ENCODE measurements at places on chromosomes 11 and 22.

GRCh38 chr11:45215098-45215865 lies 68.8 kb downstream of the PRDM11 start:
- DNase-seq = no peak

GRCh38 chr11:19995145-19995544 lies 165.1 kb downstream of the DBX1 start:
- DNase-seq = no peak

DNA sequence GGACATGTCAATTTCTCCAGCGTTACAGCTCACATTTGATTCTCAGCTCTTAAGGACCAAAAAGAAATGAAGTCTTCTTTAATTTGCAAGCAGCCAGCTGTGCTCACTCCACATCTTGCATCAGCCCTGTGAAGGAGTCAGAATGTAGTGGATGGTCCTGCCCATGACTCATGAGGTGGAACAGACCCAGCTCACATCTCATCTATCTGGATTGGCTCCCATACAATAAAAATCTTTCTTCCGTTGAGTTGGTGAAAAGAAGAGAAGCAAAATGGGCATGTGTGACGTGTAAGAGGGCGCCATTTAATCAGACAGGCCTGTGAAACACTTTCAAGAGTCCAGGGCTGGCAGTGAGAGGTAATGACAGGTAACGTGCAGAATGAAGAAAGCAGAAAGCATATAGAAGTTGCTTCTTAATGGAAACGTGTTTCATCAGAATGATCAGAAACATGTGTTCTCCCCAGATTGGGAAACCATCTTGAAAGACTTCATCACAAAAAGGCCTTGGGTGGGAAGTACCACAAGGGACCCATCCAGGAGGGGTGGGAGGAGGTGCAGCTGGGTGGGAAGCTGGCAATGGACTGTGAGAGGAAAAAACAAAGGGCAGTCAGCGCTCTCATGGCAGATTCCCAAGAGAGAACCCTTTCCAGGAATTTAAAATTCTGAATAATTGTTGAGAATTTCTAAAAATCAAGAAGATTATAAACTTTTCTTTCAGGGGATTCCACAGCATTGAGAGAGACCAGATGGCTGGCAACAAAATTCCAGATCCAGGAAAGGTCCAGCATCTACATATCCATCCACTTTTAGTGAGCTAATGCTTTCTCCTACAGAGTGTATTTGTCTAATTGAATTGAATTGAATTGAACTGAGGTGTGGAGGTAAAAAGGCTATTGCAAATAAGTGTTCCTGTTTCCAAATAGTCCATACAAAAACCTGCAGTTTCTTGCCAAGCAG lies 57.0 kb downstream of the ETS1 start:
- no peak for DNase-seq

GRCh38 chr11:58788355-58789023 lies 56.0 kb downstream of the GLYATL2 start:
- peak; percentile 56 for DNase-seq

- no peak for DNase-seq
Measured at GRCh38 chr22:25908755-25909154, 166.8 kb downstream of the MYO18B start.

DNA sequence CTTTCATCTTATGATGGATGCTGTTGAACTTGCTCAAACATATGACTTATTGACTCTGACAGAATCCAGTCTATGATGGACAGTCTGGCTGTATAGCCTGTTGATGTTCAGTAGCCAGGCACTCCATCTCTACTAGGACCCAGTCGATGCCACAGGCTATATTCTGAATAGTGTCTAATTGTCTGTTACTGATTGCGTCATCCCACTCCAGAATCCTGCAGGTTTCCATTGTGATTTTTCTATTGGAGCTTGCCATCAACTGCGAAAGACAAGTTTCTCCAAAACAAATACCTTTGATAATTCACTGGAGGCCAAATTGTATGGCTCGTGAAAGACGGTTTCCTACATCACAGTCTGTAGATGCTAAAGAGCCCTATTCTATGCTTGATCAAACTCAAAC lies 481.7 kb upstream of the CHORDC1 start:
- DNase-seq = no peak

DNA sequence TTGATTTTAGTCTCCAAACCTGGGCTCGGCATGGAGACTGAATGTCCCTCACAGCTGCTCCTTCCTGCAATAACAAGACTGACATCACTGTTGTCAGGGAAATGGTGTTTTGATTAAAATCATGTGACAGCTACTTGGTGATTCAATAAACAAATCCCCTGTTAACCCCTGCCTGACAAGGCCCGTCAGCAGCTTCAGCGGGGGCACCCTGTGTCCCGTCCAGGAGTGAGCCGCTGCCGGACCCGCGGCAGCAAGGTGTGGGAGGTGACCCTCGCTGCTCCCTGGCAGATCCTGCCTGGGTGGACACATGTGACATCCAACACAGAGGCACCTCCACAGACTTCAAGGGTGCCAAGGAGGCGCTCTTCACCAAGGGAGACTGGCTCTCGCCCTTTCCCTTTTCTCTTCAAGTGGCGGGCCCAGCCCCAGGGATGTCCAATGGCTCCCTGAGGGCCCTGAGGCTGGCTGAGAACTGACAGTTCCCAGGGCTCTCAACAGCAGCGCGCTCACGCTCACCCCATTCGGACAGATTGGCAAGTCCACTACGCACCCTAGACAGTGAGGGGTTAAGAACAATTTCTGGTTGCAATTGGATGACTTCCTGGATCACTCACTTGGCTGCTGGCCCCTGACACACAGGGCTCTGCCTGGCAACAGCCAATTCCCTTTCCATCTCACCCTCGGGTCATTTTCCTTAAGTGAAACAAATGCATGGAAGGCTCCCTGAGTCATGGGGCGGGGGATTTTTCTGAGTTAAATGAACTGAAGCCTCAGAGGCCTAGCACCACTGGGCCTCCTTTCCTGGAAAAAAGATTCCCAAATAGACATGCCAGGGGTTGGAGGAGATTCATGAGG lies 30.7 kb downstream of the PPP2R1B start:
- no peak for DNase-seq

GRCh38 chr11:119431523-119431922 lies 8.6 kb upstream of the THY1 start:
- DNase-seq = no peak

DNA sequence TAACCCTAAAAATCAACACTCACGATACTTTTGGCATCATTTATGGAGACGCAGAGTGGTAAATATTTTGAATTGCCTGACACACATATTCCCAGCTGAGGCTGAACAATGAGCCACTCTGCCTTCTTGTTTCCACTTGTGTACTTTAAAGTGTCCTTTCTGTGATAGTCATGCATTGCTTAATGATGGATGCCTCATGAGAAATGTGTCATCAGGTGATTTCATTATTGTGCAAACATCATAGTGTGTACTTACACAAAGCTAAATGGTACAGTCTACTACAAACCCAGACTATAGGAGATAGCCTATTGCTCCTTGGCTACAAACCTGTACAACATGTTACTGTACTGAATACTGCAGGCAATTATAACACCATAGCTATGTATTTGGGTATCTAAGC lies 44.2 kb downstream of the MRE11 start:
- no peak for DNase-seq

- no peak for DNase-seq
Measured at GRCh38 chr11:49432242-49432848, 223.9 kb upstream of the FOLH1 start.

DNA sequence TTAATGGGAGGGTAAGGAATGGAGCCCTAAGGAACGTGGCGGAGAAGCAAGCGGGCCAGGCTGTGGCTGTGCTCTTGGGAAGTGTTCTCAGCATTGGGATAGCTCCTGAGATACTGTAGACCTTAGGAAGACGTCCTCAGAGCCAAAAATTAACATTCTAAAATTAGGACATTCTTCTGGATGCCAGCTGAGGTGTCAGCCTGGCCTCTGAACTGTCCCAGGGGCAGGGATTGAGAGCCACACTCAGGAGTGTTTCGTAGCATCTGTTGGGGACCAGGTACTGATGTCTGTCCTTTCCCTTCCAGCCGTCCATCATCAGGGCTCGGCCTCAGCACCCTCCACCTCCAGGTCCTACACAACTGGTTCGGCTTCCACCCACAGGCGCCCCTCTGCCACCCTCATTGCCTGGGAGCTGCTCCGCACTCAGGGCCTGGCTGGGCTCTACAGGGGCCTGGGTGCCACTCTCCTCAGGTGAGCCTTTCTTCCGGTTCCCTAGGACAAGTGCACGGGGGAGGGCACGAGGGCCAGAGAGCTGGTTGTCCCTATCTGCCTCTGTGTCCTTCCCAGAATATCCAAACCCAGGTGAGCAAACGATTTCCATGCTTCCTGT lies 23.6 kb downstream of the SLC25A18 start:
- DNase-seq = no peak

GRCh38 chr11:5736396-5736795 lies at the start of gene OR56B1:
OR56B1 (plus strand) TSS chr11:5736448; CDS start chr11:5736517, 69 bp downstream.
- no peak for DNase-seq

DNA sequence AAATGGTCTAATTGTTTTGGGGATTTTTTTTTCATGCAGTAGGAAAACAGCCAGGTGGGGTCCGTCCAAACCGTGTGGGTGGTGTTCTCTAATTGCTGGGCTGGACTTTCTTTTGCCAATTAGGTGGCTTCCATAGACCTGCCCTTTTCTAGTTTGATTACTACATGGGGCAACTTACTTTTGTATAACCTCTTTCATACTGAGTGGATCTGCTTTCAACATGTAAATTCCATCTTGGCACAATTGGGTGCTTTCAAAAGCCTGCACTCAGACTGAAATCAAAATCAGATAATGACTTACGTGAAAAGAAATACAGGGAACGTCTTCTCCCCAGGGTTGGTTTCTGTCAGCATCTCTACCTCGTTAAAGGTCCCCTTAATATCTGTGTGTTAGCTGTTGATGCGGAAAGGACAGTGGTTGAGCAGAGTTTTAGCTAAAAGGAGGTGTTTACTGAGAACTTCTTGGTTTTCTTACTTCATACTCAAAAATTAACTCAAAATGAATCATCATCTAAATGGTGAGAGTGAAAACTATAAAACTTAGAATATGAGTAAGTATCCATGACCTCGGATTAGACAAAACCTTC lies 72.1 kb downstream of the BARX2 start:
- no peak for DNase-seq

DNA sequence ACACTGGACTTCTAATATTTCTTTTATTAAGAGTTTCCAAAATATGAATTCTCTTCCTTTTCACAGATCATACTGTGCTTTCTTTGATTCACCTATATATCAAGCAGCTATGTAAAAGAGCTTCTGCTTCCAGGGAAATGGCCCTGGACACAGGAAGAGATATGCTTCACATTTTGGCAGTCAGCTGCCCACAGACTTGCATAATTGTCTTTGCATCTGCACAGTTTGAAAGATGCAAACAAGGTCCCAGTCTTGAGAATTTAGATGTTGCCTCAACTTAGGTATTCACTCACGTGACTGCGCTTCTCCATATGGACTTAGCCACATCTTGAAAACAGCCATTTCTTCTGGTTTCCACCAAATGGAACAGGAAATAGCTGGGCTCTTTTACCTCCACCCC lies 92.3 kb upstream of the POU2AF2 start:
- DNase-seq = no peak

DNA sequence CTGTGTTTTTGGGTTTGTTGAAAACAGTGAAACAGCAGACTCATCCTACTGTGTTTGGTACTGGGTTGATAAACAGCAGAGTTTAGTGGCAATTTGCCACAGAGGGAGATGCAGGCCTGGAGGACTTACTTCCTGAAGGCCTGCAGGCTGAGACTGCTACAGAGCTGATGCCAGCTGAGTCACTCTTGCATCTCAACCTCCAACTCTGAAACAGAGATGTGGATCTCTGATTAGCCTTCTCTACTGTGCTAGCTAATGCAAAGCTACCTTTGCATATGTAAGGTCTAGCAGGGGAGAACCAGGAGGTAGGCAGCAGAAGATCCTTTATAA lies 14.3 kb downstream of the ATP5MG start:
- DNase-seq = no peak

GRCh38 chr11:93939084-93939760 lies 81.9 kb upstream of the HEPHL1 start:
- DNase-seq = no peak

DNA sequence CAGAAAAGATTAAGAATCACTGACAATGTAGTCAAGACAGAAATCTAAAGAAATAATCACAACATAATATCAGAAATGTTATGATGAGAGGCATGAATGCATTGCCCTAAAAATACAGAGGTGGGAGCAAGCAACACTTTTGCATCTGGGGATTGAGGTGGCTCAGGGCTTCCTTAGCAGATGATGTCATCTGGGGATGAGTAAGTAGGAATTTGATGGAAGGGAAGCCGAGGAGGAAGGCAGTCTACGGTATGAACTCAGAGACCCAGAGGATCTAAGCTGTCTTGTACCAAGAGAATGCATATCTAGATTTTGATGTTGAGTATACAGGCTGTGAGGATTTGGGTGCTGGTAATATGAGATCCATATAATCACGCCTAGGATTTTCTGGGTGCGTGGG lies 193.0 kb upstream of the SNX19 start:
- DNase-seq = no peak

- no peak for DNase-seq
Measured at GRCh38 chr11:69890476-69890875, 71.3 kb upstream of the FGF3 start.

DNA sequence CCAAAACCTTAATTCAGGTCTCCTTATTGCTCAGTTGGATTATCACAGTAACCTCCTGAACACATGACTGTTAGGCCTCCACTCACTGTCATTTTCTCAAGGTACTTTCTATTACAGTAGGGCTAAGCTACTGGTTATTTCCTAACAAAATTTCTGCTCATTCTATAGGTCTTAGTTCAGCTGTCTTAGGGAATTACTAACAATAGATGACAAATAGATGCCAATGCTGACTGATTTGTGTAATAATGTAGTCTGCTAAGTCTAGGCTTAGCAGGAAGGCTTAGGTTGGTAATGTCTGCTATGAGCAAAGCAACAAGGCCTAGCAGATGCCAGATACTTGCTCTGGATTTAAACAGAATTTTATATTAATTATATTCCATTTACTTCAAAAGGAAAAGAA lies 58.1 kb downstream of the RSF1 start:
- DNase-seq = no peak

DNA sequence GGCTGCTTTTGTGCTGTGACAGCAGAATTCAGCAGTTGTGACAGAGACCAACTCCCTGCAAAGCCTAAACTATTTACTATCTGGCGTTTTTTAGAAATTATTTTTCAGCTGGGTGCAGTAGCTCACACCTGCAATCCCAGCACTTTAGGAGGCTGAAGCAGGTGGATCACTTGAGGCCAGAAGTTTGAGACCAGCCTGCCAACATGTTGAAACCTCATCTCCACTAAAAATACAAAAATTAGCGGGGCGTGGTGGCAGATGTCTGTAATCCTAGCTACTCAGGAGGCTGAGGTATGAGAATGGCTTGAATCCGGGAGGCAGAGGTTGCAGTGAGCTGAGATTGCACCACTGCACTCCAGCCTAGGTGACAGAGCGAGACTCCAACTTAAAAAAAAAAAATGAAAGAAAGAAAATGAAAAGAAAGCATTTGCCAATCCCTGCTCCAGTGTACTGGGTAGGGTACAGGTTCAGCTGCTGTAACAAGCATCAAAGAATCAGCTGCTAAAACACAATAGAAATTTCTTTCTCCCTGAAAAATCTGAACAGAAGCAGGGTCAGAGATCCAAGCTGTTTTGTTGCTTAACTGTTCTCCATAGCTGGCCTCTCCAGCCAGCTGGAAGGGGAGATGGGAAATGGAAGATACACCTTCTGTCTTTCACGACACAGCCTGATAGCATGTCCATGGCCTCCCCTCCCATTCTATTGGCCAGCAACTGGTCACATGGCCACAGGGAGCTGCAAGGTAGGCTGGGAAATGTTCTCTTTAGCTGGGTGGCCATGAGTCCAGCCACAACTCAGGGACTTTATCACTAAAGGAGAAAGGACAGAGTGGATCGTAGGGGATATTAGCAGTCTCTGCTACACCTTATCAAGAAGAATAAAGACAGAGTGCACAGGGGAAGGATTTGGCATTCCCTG lies 8.5 kb upstream of the NCF4 start:
- no peak for DNase-seq

- DNase-seq = no peak
Measured at GRCh38 chr11:104332110-104332509, 168.2 kb upstream of the PDGFD start.

Measured in Jurkat, Clone E6-1 (cell line).